ENCODE measurements at places on chromosomes 3 and 15.

- DNase-seq, result no peak
Measured at GRCh38 chr15:64247535-64247905, 84.7 kb upstream of the PPIB start.

- DNase-seq, result no peak
Measured at GRCh38 chr15:27574541-27575054, 524.5 kb downstream of the OCA2 start.

- no peak for DNase-seq
Measured at GRCh38 chr15:63277893-63278456, 570 bp downstream of the APH1B start.

DNA sequence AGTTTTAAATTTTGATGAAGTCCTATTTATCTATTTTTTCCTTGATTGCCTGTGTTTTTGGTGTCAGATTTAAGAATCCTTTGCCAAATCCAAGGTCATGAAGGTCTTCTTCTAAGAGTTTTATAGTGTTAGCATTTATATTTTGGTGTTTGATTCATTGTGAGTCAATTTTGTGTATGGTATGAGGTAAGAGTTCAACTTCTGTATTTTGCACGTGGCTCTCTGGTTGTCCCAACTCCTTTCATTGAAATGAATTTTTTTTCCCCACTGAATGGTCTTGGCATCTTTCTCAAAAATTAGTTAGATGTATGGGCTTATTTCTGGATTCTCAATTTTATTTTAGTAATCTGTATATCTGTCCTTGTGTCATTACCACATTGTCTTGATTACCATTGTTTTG, 57.1 kb upstream of the STRIT1 start:
- no peak for DNase-seq

GRCh38 chr3:194112120-194113106, 23.5 kb upstream of the HES1 start:
- DNase-seq, result no peak

DNA sequence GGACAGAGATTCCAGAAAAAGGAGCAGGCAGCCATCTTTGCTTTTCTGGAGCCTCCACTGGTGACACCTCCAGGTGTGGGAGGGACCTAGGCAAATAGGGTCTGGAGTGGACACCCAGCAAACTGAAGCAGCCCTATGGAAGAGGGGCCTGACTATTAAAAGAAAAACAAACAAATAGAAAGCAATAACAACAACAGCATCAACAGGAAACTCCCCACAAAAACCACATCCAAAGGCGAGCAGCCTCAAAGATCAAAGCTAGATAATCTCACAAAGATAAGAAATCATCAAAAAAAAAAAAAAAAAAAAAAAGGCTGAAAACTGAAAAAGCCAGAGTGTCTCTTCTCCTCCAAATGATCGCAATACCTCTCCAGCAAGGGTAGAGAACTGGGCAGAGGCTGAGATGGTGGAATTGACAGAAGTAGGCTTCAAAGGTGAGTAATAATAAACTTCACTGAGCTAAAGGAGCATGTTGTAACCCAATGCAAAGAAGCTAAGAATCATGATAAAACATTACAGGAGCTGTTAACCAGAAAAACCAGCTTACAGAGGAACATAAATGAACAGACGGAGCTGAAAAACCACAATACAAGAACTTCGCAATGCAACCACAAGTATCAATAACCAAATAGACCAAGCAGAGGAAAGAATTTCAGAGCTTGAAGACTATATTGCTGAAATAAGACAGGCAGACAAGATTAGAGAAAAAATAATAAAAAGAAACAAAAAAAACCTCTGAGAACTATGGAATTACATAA, 225.4 kb downstream of the CTNNB1 start:
- no peak for DNase-seq

DNA sequence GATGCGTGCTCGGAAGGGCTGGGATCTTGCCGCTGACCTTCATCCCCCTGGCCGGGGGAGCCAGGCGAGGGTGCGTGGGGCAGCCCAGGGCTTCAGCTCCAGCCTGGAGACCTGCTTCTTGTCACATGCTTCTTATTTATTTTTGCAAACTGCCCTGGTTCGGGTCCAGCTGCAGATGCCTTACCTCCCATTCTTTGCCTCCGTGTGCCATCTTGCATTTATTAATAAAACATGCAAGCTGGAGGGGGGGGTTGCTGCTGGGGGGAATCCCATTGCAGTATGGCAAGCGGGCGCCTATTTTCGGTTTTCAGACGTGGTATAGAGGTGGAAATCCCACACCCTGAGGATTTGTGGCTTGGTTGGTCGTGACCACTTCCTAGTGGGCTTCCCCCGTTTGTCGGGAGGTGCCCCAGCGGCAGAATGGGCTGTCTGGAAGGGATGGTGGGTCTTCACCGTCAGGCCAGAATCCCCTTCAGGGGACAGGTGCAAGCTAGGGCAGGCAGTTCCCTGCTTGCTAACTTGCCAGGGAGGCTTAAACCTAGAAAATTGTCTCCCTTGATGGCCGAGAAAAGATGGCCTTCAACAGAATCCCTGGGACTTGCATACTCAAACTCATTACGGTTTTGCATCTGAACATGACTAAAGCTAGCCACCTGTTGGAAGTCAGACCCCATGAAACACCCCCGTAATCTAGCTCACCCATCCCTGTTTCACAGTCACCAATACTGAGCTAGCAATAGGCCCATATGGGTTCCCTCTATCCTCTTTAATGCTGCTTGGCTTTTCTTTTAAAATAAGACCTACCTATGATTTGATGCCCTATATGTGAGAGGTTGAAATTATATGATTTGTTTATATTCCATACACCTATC, 569 bp downstream of the TMEM266 start:
- no peak for DNase-seq

DNA sequence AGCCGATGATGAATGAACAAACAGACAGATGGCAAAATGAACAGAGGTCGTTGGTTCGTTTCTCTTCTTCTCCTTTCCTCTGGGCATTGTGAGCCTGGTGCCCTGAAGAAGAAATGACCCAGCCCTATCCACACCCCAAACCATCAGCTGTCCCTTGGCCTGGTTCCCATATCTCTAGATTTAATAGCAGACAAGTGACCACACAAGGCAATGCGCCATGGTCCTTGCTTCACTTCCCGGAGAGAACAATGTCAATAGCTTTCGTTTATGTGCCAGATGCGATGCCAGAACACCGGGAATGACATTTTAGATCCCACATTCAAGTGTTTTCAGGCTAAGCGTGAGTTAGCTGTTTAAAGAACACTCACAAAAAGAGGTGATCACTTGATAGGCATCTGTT, 17.7 kb downstream of the POC1A start:
- DNase-seq, result no peak

DNA sequence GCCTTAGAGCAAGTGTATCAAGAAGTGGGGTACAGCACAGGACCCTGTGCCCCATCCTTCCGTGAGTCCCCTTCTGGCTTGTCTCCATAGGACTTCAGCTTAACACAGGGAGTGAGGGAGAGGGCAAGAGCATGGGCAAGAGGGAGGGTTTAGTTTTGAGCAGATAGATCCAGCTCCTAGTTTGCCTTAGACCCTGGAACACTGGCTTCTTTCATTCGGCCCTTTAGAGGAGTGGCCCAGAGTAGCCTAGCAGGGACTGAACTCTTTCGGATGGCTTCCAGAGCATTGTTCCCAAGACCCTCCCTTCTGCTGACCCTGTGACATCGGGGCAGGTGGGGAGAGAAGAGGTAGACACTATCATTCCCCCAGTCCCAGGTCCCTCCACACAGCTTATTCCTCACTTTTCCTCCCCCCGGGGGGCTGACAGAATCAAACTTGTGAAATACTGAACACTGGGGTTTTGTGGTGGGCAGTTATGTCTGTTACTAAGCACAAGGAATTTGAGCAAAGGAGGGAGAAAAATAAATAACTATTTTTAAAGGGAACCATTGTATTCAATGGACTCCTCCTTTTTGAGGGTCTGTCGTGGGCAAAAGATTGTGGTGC, 289.6 kb upstream of the C2CD4B start:
- DNase-seq, result no peak

GRCh38 chr15:81003097-81003350, 2.3 kb downstream of the TLNRD1 start:
- no peak for DNase-seq

DNA sequence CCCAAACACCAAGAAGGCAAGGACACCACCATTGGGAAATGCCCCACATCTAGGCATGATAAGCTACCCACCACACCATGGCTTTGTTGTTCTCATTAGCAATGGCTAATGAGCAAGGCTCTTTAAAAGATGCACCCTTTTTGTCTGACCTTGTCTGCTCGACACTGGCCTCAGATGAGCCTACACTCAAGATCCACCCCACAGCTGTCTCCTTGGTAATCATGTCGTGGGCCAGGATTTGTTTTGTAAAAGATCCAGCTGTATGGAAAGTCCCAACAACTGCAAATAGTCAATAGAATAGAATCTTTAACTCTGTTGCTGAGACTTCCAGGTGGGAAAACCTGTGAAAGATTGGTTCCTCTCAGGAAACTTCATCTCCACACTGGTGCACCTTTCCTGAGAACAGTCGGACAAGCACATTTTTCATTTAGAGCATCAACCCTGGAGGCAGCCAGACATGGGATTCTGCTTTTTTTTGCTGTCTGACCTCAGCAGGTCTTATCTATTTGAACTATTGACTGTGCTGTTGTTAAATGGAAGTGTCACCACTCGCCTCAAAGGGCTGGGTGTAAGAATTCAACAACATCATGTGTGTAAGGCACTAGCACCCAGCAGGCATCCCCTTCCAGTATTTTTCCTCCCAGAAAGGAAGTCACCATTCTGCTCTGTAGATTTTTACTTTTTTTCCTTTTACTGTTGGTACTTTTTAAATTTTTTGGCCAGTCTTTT, 35.5 kb downstream of the DUT start:
- no peak for DNase-seq

- no peak for DNase-seq
Measured at GRCh38 chr3:162353414-162353813, 856.8 kb downstream of the OTOL1 start.

DNA sequence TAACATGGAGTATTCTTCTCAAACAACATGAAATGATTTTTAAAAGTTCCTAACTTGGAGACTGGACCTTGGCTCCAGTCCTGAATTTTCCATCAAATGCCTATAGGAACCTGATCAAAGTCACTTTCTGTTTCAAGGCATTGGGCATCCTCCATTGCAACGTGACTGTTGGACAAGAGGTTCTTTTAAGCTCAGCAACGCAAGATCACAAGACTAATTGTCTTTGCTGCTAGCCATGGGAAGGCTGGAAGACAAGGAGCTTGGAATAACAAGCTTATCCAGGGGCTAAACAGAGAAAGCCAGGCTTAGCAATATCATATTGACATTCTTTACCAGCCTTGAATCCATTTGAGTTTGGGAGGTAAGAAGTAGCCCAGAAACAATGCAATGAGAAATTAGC, 48.3 kb downstream of the SST start:
- no peak for DNase-seq

GRCh38 chr15:89543389-89543788, 31.9 kb upstream of the TICRR start:
- no peak for DNase-seq

- DNase-seq, result no peak
Measured at GRCh38 chr3:17014284-17014683, 129.5 kb downstream of the PLCL2 start.

DNA sequence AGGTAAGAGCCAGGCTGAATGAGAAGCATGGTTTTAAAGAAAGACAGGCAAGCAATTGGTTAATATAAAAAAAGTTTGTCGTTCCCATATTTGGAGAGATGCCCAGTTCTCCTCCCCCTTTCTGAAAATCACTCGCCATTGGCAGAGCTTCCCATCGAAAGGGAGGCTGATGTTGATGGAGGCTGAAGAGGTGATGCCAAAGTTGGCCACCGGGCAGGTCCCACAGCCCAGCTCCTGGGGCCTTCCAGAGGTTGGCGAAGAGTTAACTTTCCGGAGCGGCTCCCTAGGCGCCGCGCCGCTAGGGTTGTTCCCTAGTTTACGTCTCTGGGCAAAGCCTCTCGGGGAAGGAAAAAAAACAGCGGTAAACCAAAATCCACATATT, 793 bp downstream of the PCOLCE2 start:
- DNase-seq, result no peak

DNA sequence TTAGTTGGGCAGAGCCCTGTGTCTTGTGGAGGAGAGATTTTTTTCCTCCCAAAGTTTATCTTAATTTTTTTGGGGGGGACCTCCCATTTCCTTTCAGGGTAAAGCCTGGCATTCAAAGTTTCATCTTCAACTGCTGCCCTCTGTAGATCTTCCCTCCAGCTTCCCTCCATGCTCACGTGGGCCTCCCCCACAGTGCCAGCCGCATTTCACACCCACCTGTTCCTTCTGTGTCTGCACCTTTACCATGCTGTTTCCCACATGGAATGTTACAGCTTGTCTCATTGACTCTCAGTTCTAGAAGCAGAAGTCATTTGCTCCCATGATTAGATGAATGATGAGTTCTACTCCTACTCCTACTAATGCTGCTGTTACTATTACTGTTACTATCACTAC, 6.5 kb downstream of the CELF6 start:
- DNase-seq, result no peak

GRCh38 chr3:37680401-37680800, 181.3 kb upstream of the CTDSPL start:
- DNase-seq, result no peak

DNA sequence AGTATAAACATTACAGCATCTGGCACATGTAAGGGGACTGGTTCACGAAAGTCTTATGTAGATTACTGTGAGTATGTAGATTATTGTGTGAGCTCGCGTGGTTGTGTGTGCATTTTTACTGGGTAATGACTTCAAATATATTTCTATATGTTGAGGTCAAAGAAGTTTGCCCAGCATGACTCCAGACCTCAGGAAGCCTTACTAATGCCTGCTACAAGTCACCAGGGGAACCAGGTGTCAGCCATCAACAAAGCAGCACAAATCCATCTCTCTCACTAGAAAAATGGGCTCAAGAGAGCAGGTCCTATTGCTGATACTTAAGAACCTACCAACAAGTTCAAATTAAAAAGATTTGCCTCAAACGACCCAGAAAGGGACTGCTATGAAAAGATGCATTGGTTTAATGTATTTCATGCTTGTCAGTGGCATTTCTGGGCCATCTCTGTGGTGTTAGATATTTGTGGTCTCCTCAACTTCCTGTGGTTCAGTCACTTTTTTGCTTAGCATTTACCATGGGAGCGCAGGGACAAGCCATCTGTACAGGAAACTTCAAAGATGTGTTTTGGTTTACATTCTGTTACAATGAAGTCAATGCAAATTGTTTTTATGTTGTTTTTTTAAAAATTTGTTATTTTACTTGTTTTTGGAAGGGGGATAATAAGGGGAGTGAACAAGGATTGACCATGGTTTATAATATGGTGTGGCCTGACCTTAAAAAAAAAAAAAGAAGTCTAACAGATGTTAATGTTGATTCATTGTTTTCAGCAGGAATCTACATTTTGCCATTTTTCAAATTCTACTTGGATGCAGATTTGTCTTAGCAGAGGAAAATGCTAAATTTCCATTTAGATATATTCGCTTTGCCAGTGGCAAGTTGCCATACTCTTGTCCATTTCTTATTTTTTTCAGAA, 172.1 kb upstream of the ADAMTS9 start:
- no peak for DNase-seq

DNA sequence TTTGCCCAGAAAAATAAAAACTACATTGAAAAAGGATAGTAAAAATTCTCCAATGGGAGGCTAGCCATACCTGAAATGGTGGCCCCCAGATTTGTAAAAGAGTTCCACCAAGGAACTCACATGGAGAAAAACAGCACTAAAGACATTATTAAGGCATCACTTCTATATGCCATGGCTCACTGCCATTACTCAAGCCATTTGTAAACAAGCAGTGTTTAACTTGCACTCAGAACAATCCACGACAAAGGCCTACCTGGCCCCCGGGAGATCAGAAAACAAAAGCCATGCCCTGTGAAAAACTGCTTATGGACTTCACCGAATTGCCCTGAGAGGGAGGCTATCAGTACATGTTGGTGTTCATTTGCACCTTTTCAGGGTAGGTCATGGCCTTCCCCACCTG, 19.6 kb downstream of the CCR8 start:
- no peak for DNase-seq

All from AG04450 (cell line).